Midbrain (tissue), 1 donor: ENCODE measurements at places on chromosomes 1 and 21.

GRCh38 chr1:214537219-214537618 is 14.2 kb downstream of the PTPN14 start:
- no peak for DNase-seq

GRCh38 chr1:216750031-216750627 is 26.9 kb upstream of the ESRRG start:
- peak; percentile 82 for DNase-seq

- DNase-seq, result no peak
These were observed 6.3 kb downstream of the MINDY1 start for GRCh38 chr1:151000408-151000807.

GRCh38 chr1:107140703-107141490 is at the start of gene NTNG1:
NTNG1 (plus strand) TSS chr1:107141039.
- no peak for DNase-seq

GRCh38 chr21:36973986-36974850 is 7.7 kb upstream of the HLCS start:
- DNase-seq, result no peak

GRCh38 chr1:198606020-198606438 is 32.8 kb upstream of the PTPRC start:
- no peak for DNase-seq
